Stimulated activated CD4-positive, alpha-beta T cell treated with anti-CD3 and anti-CD28 coated beads, Interleukin-4, amount 100 ng/mL, for 4 hours (primary cell): ENCODE measurements at places on chromosomes 5 and 9.

DNA sequence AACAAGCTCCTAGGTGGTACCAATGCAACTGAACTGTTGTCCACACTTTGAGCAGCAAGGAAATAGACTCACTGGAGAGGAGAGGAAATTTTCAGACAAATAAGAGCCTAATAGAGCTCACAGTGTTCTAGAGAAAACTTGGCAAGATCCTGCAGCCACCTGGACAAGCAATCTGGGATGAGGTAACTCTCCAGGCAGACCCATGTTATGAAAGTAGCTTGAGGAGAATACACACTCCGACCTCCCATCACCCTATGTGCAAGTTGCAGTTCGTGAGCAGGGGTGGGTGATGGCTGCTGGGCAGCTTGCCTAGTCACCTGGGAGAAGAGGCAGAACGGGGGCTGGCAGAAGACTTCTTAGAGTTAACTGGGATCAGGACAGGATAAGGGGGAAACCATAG, 102.2 kb downstream of the KLF4 start:
- no peak for DNase-seq

DNA sequence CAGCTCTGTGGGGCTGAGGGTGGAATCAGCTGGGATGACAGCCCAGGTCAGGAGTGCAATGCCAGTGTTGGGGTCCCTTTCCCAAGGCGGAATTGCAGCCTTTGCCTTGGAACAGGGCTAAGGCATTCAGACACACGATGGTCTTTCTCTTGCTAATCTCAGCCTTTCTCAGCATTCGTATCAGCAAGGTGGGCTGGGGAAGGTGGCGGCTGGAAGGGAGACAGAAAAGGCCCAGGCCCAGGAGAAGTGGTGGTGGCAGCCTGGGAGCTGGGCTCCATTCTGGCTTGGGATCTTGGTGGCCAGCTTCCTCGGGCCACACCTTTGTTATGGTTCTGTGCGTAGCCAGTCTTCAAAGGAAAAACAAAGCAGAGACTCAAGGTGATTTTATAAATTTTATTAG, 1.1 kb upstream of the ARHGEF28 start:
- DNase-seq: no peak

DNA sequence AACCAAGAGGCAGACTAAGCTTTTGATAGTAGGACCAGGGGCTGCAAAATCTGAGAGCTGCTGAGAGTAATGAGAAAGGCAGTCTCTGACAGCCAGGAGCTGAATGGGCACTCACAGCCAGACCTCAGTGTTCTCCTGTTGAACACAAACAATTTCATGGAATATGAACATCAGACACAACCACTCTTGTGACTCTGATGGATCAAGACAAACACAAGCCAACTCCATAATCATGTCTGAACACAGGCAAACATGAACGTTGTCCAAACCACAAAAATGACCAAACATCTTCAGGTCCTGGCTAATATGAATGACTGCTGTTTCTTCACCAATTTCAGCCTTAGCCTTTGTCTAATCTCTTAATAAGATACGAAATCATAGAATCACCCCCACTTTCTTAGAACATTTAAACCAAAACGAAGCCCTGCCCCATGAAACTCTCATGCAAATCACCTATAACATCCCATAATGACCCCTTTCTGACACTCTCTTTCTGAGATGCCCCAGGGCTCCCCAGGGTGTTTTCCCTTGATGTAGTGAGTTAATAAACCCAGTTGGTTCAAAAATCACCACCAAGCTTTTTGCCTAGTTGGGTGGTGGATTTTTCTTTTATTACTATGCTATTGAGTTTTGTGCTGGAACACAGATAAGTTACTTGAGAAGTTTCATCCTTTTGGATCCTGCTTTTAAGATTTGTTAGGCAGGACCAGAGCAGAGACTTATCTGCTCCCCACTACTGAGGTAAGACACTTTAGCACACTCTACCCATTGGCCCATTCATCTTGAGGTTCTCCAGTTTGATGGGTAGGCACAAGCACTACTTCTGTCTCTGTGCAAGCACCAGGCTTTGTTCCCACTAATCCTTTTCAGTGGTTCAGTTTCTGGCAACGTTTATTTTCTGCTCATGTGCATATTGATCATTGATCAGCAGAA, 5.9 kb upstream of the ERAP2 start:
- no peak for DNase-seq

DNA sequence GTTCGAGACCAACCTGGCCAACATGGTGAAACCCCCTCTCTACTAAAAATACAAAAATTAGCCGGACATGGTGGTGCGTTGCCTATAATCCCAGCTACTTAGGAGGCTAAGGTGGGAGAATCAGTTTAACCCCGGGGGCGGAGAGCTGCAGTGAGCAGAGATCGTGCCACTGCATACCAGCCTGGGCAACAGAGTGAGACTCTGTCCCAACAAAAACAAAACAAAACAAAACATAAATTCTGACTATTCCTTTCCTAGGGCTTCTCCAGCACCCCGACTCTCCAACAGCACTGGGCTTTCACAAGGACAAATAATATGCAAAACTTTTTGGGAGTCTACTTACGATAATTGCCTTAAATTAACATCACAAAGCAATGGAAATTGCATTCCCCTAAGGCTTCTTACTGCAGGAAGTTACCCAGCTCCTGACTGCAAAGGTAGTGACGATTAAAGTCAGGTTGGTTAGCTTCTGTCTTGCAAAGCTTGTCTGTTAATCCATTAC, 15.9 kb upstream of the CDKN2AIPNL start:
- no peak for DNase-seq

- no peak for DNase-seq
Observed at GRCh38 chr5:137155261-137156000, 343.7 kb downstream of the SPOCK1 start.

GRCh38 chr5:91079037-91079436, 304.1 kb downstream of the ARRDC3 start:
- no peak for DNase-seq

GRCh38 chr5:39218482-39219402, 621 bp downstream of the FYB1 start:
- no peak for DNase-seq

GRCh38 chr5:33824516-33825195, 67.1 kb downstream of the ADAMTS12 start:
- DNase-seq: no peak

GRCh38 chr5:178428341-178429155, 161.6 kb downstream of the COL23A1 start:
- no peak for DNase-seq

DNA sequence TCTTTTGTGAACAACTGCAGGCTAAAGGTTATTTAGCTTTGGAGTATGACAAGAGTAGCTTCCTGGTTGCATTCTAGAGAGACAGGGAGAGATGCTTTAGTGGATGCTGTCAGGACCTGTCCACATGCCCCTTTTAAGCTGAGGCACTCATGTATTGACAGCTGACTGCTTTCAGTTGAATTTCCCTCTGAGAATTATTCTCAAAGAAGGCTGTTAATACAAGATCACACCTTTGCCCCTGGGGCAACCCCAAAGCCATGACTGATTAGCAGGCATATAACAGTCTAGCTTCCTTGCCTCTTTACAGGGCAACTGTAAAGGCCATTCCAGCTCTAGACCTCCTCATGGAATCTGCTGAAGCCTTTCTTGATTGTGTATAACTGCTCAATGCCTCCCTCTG, 117.6 kb upstream of the ATP10B start:
- no peak for DNase-seq

DNA sequence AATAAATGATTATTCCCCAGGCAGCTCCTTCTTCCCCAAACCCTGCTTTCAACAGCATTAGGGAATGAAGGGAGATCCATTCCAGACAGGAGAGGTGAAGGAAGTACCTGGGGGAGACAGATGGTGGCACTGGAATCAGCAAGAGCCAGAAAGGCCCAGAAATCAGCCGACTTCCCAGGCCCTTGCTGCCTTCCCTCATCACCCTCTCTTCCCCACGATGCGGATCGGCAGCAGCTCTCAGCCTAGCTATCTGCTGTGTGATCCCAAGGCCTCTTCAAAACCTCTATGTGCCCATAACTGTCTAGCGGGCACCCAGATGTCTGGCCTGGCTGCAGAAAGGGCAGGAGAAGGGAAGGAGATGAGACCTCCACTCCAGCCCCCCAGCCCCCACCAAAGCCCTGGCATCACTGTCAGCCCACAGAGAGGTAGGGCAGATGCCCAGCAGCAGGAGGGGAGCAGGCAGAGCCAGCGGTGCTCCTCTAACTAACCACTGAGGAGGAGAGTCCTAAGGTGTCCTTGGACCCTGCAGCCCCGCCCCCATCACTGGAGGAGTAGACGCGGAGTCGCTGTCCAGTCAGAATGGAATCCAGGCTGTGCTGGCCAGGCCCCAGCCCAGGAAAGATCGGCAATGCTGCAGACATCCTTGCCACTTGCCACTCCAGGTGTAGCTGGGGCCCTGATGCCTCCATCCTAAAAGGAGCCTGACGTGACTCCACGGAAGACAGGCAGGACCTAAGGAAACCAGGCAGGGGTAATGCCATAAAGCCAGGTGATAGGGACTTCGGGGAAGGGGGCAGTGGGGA, 12.7 kb downstream of the CNTFR start:
- DNase-seq: no peak

DNA sequence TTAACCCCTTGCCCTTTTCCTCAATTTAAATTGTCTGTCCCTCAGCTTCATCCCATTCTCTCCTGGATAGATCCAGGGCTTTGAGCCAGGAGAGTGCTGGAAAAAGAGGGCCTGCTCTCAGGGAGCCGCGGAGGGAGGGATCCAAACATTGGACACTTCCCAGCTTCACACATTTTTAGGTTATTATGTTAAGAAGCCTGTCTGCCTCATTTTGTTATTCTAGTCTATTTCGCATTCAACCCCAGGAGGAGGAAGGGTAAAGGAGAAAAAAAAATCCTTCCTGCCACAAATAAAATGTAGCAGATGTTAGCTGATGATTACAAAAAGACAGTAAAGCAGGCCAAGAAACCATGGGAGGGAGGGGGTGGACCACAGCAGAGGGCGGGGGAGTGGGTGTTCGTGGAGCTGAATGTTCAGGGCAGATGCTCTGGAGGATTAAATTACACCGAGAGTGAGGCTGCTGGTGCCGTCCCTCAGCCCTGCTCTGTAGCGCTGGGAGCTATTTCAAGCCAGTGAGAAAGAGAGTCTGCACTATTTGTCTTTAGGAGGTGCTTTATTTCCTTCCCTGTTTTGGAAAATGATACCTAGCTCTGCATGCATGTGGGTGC, 60.6 kb upstream of the ZFR start:
- peak; percentile 7 for DNase-seq
